ENCODE measurements at places on chromosomes 5 and 9.

DNA sequence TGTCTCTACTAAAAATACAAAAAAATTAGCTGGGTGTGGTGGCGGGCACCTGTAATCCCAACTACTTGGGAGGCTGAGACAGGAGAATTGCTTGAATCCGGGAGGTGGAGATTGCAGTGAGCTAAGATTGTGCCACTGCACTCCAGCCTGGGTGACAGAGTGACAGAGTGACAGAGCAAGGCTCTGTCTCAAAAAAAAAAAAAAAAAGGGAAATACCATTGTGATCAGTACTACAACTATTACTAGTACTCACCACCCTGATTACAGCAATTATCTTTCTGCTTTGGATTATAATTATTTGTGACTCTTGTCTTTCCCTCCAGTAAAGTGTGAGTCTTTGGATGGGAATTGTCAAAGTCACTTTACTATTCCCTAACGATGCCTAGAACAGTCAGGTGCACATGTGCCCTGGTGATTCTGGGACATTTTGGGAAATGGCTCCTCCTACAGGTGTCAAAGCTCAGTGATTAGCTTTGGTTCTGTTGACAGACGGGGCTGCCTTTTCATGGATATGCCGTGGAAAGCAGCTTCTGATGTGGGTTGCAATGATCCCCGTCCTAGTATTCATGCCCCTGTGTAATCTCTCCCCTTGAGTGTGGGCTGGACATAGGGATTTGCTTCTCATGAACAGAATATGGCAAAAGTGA is 31.8 kb upstream of the FRRS1L start:
- no peak for DNase-seq

DNA sequence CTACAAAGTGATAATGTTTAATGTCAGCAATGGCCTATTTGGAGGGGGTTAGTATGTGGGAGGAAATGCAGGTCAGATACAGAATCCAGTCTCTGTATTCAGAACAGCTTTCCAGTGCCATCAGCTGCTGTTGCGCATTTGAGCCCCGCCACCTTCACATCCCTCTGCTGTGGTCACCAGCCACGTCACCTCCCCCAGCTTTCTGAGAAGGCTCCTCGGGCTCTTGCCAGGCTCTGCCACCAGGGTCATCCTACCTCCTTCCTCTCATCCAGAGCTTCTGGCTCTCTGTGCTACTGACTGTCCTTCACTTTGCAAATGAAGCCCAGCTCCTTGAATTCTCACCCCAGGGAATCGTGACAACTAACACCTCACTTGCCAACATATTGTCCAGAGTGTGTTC is 138.8 kb downstream of the PIK3R1 start:
- no peak for DNase-seq

- no peak for DNase-seq
These were observed 1294.8 kb upstream of the ACO1 start for GRCh38 chr9:31089549-31090221.

DNA sequence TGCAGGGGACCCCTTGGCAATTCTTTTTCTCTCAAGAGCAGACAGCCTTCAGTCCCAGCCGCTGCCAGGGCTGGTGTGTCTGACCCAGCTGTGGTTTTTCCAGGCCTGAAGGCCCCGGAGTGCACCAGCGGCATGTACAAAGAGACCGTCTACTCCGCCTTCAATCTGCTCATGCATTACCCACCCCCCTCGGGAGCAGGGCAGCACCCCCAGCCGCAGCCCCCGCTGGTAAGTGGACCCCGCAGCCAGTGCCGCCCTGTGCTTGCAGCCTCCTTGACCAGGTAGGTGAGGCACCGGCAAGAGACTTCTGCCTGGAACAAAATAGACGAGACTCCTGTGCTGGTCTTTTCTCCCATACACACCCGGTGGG is 1.3 kb downstream of the TCF7 start:
- no peak for DNase-seq

DNA sequence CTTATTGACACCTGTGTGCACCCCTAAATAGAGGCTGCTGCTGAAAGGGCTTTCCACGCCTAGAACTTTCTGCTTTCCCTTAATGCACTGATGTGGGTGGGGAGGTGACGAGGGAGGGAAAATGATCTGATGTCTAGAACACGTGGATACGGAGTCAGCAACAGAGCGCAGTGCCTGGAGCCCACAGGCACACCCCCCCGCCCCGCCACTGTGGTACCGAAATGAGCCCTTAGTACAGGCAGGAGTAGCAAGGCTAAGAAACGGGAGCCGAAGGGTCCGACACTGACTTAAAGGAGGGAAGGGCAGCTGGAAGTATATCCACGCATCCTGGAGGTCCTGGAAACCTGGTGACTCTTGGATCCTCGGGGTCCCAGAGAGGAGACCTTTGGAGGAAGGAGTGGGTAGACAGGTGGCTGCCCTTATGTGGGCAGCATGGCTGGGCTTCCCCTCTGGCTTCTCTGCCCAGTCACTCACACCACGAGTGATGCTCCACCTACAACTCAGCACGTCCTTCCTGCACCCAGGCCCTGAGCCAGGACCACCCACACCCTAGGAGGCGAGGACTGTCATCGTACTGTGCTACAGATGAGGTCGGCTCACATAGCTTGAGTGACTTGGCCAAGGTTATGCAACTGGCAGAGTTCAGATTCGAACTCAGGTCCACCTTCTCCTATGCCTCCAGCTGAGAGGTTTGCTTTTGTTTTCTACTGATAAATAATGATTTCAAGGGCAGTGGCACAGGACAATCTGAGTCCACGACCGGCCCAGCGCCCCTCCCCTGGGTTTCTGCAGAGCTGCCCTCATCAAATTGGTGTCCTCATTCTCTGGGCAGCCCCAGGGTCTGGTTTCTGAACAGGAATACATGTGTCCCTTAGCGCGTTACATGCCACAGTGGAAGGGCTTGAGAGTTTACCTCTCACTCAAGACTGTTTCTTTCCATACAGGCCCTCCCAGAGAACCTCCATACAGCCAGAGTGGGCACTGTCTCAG is 4.7 kb upstream of the VAV2 start:
- DNase-seq = no peak

GRCh38 chr9:37650873-37651768 is at the start of gene FRMPD1:
TSS of gene FRMPD1 (plus strand) at chr9:37650954. CDS start at chr9:37692642, 41,688 bp downstream.
- DNase-seq = peak; percentile 69

- DNase-seq = no peak
These were observed 253.8 kb downstream of the CRB2 start for GRCh38 chr9:123609844-123610243.

- no peak for DNase-seq
These were observed 142.6 kb upstream of the FST start for GRCh38 chr5:53337827-53338226.

- DNase-seq = no peak
These were observed 39.1 kb downstream of the FBN2 start for GRCh38 chr5:128498844-128499455.

GRCh38 chr5:114101153-114101552 is 260.7 kb upstream of the KCNN2 start:
- peak; percentile 11 for DNase-seq

GRCh38 chr5:88304356-88304755 is 35.7 kb upstream of the TMEM161B start:
- no peak for DNase-seq

- no peak for DNase-seq
These were observed 1359.4 kb downstream of the EFNA5 start for GRCh38 chr5:106311230-106311915.

- no peak for DNase-seq
These were observed 345.0 kb downstream of the CWC27 start for GRCh38 chr5:65113771-65114170.

GRCh38 chr5:638501-639252 is 26.5 kb downstream of the CEP72 start:
- no peak for DNase-seq

DNA sequence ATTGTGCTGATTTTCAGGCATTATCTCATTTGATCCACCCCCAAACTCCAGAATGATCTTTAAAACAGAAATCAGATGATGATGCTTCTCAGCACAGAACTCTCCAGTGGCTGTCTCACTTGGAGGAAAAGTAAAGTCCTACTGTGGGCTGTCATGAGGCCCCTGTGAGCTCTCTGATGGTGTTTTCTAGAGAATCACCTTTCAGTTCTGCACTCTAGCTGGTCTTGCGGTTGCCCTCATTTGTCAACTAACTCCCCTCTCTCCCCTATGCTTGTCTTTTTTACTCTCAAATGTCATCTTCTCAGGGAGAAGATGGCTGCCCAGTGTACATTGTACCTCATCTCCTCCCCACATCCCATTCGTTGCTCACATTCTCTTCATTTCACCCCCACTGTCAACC is 295.8 kb downstream of the MLLT3 start:
- DNase-seq = no peak

DNA sequence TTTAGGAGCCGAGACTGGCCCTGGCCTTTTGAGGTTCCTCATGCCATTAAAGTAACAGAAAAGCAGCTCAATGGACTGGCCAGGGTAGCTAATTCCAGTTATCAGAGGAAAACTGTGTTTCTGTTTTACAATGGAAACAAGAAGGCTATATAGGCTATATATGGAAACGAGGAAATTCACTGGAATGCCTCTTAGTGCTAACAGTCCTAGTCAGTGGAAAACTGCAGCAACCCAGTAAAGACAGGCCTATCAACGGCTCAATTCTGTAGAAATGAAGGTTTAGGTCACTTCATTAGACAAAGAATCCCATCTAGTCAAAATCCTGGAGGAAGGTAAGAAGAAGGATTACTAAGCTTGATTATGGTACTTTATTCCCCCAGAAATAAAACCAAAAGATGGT is 3.2 kb upstream of the TICAM2 start:
- no peak for DNase-seq

- no peak for DNase-seq
These were observed 114.7 kb downstream of the KIAA0825 start for GRCh38 chr5:94503677-94504076.

DNA sequence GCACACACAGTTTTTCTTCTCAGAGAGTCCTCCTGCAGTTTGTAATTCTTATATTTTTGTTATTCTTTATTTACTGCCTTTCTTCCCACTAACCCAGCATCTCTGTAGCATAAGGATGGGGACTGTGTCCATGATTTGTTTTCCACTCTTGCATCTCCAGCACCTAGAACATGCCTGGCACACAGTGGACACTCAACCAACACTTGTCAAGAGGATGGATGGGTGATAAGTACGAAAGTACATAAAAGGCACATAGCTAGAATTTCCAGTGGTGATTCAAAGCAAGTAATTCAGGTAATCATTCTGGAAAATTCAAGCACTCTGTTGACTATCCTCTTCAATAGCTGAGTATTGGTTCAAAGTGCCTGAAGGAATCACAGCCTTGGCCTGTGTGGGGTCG is 60.2 kb upstream of the TRIO start:
- DNase-seq = no peak

DNA sequence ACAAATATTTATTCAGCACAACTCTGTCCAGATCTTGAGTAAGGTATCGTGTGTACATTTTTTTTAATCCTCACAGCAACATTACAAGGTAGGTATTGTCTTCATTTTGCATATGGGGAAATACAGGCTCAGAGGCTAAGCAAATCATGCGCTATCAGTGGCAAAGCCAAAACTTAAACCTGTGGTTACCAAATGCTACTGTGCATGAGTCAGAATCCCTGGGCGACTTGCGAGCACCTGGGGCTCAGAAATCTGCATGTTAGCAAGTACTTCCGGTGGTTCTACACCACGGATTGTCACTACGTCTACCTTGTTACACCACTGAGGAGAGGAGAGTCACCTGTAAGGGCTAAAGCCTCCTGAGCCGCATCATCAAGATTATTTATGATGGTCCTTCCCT is 21.3 kb downstream of the C5orf58 start:
- peak; percentile 54 for DNase-seq

Data from germinal center (tissue), 1 donor.